ENCODE measurements at places on chromosomes 11 and 22.

DNA sequence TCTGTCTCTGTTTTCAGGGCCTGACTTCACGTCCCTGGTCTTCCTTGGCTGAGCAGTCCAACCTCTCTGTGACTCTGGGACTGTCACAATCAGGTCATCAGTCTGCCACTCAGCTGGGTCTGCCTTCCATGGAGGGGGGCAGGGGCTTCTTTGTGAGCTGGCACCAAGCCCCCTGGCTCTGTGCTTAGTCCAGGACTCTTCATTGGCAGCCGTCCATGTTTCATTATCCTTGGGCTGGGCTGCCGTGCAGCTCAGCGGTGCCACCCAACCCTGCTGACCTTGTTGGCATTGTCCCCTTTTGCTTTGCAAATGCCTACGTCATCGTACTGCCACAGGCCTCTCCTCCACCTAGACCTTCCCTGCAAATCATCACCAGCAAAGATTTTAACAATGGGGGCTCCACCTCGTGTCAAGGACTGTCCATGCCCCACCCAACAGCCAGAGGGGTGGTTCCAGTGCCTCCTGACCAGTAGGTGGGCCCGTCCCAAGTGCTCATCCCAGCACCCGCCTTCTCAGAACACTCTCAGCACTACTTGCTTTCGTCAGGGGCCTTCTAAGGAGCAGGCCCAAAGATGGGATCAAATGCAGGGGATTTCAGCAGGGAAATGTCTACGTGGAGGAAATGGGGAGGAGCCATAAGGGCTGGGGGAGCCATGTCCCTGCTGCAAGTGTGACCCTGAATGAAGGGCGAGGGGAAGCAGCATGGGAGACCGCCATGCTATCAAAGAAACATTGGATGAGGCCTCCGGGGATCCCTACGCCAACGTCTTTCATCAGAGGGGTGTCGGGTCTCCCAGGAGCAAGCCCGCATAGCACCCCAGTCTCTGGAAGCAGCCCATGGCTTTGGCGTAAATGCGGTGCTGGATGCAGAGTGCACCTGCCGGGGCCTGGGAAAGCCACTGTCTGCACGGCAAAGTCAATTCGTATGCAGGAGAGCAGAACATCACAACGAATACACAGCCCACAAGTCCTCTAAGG lies 18.2 kb downstream of the KRTAP5-6 start:
- DNase-seq: no peak

GRCh38 chr11:25483915-25484635 lies 847.9 kb upstream of the ANO3 start:
- DNase-seq: no peak

DNA sequence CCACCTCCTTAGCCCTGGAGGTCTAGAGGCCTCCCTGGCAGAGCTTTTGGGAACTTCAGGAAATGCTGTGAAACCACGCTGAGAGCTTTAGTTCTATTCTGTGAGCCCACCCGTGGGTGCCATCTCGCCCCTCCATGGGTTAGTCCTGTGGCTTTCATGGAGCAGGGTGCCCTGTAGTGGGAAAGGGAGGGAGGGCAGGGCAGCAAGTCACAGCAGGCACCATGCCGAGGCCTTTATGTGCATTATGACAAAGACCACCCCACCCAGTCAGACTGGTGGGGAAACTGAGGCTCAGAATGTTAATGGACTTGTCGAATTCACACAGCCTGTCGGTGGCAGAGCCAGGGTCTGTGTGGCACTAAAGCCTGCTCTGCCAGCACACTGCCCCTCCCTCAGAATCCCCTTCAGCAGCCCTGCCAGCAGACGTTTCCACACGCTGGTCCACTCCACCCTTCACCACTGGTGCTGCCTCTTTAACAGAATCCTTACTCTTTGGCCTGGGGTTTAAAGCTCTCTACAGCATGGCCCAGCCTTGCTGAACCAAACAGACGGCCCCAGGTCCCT lies 13.4 kb downstream of the TMPRSS13 start:
- no peak for DNase-seq

- DNase-seq: no peak
Observed at GRCh38 chr11:17396598-17397310, 8.3 kb upstream of the KCNJ11 start.

GRCh38 chr11:35056391-35057093 lies 82.4 kb upstream of the CD44 start:
- no peak for DNase-seq

- no peak for DNase-seq
Observed at GRCh38 chr11:44986315-44986714, 35.6 kb upstream of the TP53I11 start.

- no peak for DNase-seq
Observed at GRCh38 chr11:13480198-13480597, 15.6 kb downstream of the PTH start.

DNA sequence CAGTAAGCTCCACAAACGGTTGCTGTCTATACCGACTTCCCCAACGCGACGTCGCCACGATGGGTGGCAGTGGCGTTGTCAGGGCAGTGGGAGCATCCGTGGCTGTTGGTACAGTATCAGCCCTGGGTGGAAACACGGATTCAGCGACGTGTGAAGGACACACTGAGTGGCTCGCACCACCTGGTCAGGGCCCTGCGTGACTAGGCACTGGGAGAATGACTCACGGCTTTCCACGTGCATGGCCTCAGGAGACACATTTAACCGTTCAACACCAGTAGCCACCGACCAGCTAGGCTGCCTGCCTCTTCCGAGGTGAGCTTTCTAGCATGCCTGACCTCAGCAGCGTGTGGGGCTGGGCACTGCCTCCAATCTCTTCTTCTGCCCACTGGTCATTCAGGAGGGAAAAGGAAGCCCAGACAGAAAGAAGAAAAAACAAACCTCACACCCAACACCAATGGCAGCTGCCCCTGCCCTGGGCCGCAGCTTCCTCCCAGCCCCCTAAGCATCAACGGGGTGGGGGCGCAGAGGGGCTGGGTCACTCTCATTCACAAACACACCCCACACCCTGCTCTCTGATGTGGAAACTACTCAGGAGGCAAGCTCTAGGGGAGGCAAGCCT lies 59.0 kb downstream of the MYH9 start:
- no peak for DNase-seq

- DNase-seq: peak; percentile 65
Observed at GRCh38 chr22:38758276-38758945, 2.6 kb upstream of the SUN2 start.

DNA sequence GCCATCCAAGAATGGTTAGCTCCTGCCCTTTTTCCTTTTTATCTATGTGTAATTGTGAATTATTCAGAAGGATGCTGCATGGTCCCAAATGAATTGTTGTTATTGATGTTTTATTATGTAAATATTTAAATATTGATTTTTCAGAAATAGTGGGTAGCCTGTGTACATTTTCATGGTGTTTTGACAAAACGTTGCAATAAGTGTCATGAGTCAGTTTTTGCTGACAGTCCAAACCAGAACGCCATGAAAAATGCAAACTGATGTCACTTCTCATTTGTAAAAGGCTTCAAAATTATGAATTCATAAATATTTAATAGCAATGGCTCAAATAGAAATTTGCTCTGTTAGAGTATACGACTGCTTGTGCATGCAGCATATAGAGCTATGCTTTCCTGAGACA lies 422.5 kb downstream of the CNTN5 start:
- DNase-seq: no peak

- DNase-seq: no peak
Observed at GRCh38 chr11:1163911-1164735, 6.4 kb downstream of the MUC5AC start.

DNA sequence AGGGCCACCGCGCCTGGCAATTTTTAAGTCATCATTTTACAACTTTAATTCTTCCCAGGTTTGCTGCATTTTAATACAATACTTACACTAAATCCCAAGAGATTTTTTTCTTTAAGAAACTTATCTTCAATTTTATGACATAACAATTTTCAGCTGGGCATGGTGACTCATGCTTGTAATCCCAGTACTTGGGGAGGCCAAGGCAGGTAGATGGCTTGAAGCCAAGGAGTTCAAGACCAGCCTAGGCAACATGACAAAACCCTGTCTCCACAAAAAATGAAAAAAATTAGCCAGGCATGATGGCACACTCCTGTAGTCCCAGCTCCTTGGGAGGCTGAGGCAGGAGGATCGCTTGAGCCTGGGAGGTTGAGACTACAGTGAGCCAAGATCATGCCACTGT lies 38.8 kb downstream of the CLDN25 start:
- no peak for DNase-seq

DNA sequence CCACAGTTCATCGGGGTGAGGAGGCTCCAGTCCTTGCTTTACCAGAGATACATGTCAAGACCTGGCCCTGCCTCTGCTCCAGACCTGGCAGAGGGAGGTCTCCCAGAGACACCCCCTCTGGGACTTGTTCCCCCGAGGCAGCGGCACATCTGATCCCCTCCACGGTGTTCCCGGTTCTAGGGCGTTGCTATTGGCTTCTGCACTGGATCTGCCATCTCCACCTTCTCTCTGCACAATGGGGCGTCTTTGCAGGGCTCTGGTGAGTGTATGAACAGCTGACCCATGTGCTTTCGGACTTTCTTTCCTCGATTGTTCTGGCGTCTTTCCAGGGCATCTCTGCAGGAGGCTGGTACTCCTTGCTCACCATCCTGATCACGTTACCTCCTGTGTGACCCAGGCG lies 930.4 kb downstream of the TBC1D22A start:
- DNase-seq: no peak

- no peak for DNase-seq
Observed at GRCh38 chr11:120180551-120181232, 30.1 kb upstream of the OAF start.

DNA sequence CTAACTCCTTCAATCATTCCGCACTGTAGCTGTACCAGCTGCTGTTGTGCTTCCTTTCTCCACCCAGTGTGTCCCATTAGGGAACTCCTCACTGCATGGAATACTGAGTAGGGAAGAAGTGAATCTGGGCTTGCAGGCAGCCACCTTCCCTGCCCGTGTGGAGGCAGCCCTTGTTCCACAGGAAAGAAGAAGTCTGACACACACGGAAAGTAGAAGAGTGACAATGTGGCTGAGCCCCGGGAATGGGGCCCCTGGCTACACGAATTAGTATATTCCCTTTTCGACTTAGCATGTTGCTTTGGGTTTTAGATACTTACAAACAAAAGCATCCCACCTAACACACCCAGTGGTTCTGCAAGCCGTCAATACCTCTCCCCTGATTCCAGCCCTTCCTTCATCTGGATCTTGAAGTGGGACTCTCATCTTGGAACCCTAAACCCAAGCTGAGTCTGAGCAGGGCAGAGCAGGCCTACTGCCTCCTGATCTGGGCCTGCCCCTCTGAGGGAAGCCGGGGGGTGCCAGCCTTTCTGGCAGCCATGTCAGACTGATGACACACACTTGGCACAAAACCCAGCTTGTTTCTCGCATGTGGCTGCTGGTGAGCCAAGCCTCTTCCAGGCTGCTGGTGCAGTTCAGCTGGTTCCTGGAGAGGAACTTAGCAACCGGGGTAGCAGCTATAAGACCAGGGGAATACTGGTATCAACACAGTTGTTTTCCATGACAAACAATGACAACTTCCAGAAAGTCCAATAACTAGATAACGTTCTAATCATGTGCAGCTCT lies 71.6 kb downstream of the C11orf58 start:
- DNase-seq: no peak

DNA sequence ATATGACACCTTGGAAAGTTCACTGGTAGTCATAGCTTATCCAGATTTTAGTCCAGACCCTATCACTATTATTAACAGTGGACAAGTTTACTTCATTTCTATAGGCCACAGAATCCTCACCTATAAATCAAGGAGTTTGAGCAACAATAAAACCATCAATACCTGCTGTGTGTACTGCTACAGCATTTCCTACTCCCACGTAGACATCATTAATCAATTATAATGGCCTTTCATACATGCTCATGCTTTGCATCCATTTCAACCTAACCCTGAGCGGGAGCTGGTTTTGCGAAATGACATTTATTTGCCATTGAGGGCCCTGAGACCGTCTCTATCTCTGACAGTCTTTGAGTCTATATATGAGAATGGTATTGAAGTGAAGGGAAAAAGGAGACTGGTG lies 312.3 kb downstream of the FAT3 start:
- DNase-seq: no peak

DNA sequence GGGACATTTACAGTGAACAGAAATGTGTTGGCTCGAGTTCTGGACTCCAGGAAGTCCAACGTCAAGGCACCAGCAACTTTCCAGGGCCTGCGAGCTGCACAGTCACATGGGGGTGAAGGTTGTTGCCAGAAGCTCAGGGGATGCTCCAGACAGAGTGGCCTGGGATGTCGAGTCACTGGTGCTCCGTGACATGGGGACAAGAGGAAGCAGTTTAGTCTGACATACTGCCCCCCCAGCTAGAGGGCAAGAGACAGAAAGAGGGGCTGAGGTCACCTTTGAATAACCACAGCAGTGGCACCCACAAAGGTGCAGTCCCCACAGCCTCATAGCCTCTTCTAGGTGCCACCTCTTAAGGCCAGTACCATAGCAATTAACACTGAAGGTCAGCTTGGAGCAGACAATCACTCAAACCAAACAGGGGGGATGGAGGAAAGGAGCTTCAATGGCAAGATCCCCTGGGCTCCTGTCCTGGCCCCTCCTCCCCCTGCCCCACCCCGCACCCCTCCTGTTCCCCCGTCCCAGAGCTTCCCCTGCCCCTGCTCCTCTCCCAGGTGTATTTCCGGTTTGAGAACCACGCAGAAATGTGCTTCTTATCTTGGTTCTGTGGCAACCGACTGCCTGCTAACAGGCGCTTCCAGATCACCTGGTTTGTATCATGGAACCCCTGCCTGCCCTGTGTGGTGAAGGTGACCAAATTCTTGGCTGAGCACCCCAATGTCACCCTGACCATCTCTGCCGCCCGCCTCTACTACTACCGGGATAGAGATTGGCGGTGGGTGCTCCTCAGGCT lies 3.8 kb downstream of the APOBEC3D start:
- DNase-seq: no peak

DNA sequence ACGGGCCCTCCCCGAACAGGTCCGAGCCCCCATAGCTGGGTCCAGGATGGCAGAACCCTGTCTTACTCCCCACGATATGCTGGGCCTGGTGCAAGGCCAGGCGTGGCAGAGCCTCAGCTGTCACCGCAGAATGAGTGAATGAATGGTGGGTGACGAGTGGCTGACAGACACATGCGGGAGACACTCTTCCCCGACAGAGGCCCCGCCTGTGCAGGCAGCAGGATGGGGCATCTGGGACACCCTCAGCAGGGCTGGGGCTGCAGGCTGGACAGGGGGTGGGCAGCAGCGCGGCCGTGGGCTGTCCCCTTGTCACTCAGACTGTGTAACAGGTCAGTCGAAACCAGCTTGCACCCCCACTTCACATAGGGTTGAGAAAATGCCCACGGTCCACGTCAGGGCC lies 18.0 kb downstream of the WNT7B start:
- DNase-seq: no peak

- no peak for DNase-seq
Observed at GRCh38 chr11:46273511-46274205, 3.8 kb upstream of the CREB3L1 start.

GRCh38 chr11:132123854-132124835 lies 753.7 kb downstream of the NTM start:
- DNase-seq: no peak

- DNase-seq: no peak
Observed at GRCh38 chr11:128501632-128502549, 85.5 kb downstream of the ETS1 start.

GRCh38 chr22:36781656-36782627 lies 6.0 kb upstream of the IFT27 start:
- DNase-seq: peak; percentile 80

GRCh38 chr11:44361813-44362212 lies 51.9 kb upstream of the ALX4 start:
- DNase-seq: no peak

All from stimulated activated CD8-positive, alpha-beta memory T cell treated with anti-CD3 and anti-CD28 coated beads, Interleukin-15, amount 100 ng/mL, for 48 hours (primary cell).